ENCODE measurements at places on chromosomes 16 and 17. TPM values are rescaled to one million over a fixed set of nuclear protein-coding genes. Genes with fewer than 3 reads are reported as not detected.
A peak's percentile ranks its signal among the peaks of the same experiment; 100 is the strongest.

DNA sequence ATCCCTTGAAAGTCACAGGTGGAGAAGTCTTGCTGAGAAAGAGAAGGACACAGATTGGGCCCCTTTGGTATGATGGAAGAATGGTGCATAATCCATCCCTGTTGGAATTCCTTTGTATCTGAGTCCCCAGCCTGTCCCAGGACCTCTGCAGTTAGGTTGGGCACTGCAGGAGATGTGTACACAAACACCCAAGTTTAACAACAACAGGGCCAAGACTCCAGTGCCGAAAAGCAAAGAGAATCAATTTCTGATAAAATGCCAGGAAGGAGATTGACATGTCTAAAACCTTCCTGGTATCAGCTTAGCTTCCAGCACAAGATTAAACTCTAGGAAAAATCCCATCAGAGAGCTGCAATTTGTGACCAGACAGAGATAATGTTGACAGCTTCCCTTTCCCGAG is 32.9 kb downstream of the KATNIP start:
- DNase-seq: no peak

- peak; percentile 51 for DNase-seq
These were observed 40.8 kb downstream of the SPOP start for GRCh38 chr17:49637050-49637449.

- DNase-seq: no peak
These were observed 479.3 kb downstream of the HS3ST3B1 start for GRCh38 chr17:14780097-14780651.

DNA sequence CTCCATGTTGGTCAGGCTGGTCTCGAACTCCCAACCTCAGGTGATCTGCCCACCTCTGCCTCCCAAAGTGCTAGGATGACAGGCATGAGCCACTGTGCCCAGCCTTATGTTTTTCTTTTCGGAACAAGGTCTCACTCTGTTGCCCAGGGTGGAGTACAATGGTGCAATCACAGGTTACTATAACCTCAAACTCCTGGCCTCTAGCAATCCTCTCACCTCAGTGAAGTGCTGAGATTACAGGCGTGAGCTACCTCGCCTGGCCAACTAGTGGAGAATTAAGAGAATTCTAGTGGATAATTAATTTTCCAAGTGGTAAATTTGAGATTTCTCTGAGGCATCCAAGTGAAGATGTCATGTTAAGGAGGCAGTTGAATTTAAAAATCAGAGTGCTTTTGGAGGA is 2.9 kb upstream of the FBXO47 start:
- no peak for DNase-seq

SOST gene
- not detected for total RNA-seq

DNA sequence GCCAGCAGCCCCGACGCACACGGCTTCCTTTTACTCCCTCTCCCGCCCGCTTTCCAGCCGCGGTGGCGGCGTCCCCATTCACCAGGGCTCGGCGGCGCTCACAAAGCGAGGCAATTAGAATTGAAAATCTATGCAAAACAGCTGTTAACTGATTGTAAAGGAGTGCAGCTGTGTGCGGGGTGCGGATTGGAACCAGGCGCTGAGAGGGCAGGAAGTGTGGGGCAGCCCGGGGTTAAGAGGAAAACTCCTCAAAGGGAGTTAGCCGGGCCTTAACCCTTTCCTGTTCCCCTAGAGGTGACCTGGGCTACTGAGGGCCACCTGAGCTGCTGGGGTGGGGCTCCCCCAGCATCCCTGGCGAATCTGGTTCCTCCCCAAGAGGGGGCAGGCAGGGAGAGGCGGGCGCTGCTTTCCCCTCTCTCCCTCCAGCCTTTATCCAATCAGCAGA is 5.8 kb upstream of the GSE1 start:
- DNase-seq: no peak

FOXC2 gene
- total RNA-seq: 5.4 TPM

DPEP3 gene
- total RNA-seq: not detected

- no peak for DNase-seq
These were observed 778.7 kb upstream of the CDH8 start for GRCh38 chr16:62814891-62815290.

DOC2A gene
- not detected for total RNA-seq

RNF40 gene
- 57.8 TPM for total RNA-seq

EIF3CL gene
- 87.0 TPM for total RNA-seq

DNA sequence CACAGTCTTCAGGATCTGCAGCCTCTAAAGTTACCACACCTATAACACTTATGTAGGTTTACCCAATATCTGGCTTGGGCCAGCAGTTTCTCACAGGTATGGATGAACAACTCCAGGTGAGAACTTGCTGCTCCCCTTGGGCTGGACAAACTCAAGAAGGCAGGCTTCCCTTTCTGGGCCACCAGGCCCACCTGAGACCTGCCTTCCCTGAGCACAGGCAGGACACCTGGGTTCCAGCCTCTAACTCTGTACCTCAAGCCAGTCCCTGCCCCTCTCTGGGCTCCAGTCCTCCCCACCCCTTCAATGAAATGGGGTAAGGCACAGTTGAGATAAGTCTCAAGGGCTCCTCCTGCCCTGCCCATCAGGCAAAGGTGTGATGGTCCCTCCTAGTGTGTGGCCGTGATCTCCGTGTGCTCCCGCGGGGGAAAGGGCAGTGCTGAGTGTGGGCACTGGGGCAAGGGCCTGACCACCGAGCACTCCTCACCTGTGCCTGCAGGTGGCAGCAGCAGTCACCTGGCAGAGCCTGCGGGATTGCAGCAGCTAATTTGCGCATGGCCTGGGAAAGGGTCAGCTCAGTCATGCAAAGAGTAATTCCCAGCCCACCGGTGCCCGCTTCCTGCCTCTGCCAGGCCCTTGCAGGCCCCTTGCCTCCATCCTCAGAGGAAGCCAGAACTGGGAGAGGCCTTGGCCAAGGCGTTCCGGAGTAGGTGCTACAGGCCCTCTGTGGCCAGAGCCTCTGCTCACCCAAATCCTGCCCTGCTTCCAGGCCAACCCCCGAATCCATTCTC is 28.2 kb upstream of the ADGRG1 start:
- DNase-seq: peak; percentile 55

CACNG4 gene
- total RNA-seq: 0.27 TPM

- DNase-seq: no peak
These were observed 58.7 kb downstream of the PITPNC1 start for GRCh38 chr17:67435786-67436185.

GRCh38 chr17:19744922-19745757 is 3.0 kb downstream of the ALDH3A1 start:
- DNase-seq: peak; percentile 89

TMEM106A gene
- 1.8 TPM for total RNA-seq

ICAM2 gene
- total RNA-seq: 5.0 TPM

GRCh38 chr17:550463-551180 is 164.0 kb downstream of the VPS53 start:
- DNase-seq: peak; percentile 31

DNA sequence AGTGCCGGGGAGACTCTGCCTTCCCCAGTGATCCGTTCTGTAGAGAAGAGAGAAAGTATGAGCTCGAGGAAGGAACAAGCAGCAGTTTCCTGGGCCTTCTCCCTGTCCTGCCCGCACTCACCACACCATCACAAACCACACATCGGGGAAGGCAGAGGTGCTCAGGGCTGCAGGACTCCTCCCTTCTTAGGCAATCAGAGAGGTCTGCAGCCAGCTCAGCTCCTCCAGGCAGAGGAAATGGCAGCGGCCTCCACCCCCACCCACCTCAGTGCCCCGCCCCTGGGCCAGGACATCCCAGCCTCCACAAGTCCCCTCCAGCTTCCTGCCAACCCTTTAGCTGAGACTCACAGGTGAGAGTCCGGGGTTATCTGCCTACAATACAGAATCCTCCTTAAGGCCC is 2.0 kb downstream of the ZNF319 start:
- DNase-seq: peak; percentile 54

GRCh38 chr17:48113201-48113676 is 5.7 kb downstream of the SNX11 start:
- no peak for DNase-seq

SDK2 gene
- 0.33 TPM for total RNA-seq

- DNase-seq: no peak
These were observed 10.1 kb downstream of the COPZ2 start for GRCh38 chr17:48027322-48027981.

- no peak for DNase-seq
These were observed 82.0 kb downstream of the GPRC5B start for GRCh38 chr16:19802612-19803011.

DNA sequence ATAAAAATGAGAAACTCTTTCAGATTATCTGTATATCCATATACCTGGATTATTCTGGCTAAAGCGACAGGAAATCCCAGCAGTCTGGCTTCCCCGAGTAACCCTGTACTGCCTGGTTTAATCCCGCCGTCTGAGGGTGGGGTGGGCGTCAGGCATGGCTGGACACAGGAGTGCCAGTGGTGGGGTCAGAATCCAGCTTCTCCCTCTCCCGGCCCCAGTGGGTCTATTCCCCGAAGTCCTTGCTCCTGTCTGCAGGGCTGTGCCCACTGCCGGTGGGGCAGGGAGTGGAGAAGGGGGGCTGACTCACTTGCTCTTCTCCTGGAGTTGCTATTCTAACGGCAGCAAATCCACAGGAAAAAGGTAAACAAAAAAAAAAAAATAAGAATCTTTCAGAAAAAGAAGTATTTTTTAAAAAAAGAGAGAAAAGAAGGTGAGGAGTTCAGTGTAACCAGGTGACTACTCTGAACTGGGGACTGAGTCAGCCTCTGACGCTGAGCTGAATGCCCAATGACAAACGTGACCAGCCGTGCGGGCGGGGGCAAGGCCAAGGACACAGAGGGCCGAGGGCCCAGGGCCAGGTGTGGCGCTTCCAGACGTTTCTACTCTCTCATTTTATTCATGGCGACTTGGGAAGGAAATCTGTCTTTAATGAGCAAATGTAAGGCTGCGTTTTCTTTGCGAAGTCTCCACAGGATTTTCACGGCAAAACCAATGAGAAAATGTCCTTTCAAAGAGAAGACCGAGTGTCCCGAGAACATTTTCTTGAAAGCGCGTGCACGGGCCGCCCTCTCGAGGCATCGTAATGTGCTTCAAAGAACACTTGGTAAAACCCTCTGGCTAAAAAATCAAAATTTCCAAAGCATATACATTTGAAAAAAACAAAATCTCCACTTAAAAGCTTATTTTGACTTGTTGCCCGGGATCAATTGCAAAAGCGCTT is 20.2 kb downstream of the FOXF1 start:
- no peak for DNase-seq

GRCh38 chr16:23026784-23027362 is 122.4 kb downstream of the USP31 start:
- peak; percentile 42 for DNase-seq

GRCh38 chr17:36130346-36130745 is 26.7 kb downstream of the CCL4 start:
- DNase-seq: no peak

FOXF1 gene
- 2.1 TPM for total RNA-seq

GRCh38 chr16:54027995-54028394 is 258.6 kb downstream of the IRX3 start:
- DNase-seq: no peak

GRCh38 chr17:28997806-28998205 is 8.0 kb downstream of the SEZ6 start:
- DNase-seq: no peak

- DNase-seq: no peak
These were observed 30.5 kb downstream of the CDH13 start for GRCh38 chr16:82657239-82657638.

EXOC3L1 gene
- total RNA-seq: 0.63 TPM

DNA sequence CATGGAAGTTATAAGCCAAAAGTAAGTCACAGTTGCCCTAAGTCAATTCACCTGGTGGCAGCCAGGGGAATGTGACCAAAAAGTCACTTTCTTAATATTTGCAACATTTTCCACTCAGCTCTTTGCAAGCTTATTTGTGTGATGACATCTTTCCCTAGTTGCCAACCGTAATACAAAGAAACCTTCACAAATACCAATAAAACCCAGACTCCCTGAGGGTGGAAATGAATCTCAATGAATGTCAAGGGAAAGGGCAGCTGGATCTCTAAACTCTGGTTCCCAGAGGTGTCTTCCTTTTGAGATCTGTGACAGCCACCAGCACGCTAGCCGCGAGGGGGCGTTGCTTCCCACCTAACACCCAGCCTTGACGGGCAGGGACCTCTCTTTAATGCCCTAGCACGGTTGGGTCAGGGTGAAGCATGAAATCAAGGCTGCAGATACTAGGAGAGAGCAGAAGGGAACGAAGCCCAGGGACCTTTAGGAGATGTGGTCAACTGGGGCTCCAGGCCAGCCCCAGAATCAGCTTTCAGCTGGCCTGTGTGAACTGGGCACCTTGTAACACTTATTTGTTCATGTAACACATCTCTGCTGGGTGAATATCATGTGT is 82.2 kb downstream of the CMC2 start:
- peak; percentile 62 for DNase-seq

- DNase-seq: no peak
These were observed 1.9 kb upstream of the MTSS2 start for GRCh38 chr16:70687671-70688245.

CUEDC1 gene
- total RNA-seq: 5.0 TPM

DNA sequence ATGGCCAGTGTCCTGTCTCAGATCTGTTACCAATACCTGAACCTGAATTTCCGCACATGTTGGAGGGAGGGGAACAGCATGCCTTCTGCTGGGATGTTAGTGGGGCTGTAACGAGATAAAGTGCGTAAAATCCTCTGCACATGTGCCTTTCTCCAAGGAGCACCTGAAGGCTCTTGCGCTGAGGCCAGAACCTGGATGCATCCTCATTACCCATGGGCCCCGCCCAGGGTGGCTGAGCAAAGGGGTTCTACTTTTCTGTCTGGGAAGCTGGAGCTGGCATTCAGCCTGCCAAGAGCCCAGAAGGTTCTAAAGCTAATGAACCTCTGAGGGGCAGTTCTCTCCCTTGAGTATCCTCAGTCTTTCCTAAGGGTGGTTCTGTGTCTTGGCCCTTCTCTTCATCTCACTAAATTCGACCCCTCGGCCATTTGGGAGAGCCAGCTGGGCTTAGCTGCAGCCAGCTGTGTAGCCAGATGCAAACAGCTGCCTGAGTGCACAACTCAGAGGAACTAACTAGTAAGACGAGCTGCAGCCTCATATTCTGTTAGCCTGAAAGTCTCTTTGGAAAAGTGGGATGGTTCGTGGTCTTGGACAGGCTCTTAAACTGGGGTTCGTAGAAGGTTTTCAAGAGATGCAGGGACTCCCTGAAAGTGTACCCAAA is 2.5 kb downstream of the ITGA3 start:
- no peak for DNase-seq

GRCh38 chr17:1216217-1217088 is 36.7 kb upstream of the ABR start:
- DNase-seq: no peak

GRCh38 chr17:72613396-72613795 is 479.1 kb downstream of the SLC39A11 start:
- DNase-seq: peak; percentile 53

GRCh38 chr16:70634861-70635260 is 11.5 kb upstream of the IL34 start:
- DNase-seq: no peak

Measured in Daoy (cell line).